ENCODE measurements at places on chromosomes 13 and 19. TPM values are rescaled to one million over a fixed set of nuclear protein-coding genes. Genes with fewer than 3 reads are reported as not detected.

GRIK5 gene
- 30.5 TPM for polyA plus RNA-seq

FRY gene
- polyA plus RNA-seq: 51.2 TPM

LIM2 gene
- 0.60 TPM for polyA plus RNA-seq

ZNF135 gene
- 31.6 TPM for polyA plus RNA-seq

ZNF93 gene
- polyA plus RNA-seq: 16.6 TPM

GRCh38 chr19:2362970-2363300 is 2.9 kb downstream of the TMPRSS9 start:
- DNase-seq: no peak

DNA sequence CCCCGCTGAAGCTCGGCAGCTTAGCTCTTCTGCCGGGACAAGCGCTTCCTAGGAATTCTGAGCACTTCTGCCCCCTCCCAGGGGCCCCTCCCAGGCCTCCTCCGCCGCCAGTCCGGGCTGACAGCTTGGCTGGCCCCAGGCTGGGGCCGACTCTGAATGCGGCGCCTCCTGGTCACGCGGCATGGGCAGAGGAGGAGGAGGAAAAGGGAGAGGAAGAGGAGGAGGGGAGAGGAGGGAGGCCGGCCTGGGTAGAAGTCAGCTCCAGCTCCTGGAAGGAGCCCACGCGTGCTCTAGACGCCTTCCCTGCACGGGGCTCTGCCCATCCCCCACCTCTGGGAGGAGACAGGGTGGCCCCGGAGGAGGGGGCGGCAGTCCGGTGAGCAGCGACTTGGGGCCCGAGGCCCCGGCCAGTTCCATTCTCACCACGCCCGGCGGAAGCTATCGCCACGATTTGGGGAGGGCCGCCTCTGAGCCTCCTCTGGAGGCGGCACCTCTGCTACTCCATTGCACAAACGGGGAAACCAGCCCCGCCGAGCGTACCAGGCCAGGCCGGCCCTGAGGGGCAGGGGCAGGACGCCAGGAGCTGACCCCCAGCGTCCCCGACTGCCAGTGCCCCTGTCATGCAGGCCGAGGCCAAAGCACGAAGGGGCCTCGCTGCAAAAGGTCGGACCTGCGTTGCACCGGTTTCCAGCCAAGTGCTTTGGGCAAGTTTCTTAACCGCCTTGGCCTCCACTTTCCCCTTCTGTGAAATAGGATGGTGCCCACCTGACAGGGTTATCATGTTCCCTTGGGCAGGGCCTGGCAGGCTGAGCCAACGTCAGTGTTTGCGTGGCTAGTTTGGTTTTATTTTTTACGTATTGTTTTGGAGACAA is 31.6 kb downstream of the CCNE1 start:
- peak; percentile 57 for DNase-seq

DNA sequence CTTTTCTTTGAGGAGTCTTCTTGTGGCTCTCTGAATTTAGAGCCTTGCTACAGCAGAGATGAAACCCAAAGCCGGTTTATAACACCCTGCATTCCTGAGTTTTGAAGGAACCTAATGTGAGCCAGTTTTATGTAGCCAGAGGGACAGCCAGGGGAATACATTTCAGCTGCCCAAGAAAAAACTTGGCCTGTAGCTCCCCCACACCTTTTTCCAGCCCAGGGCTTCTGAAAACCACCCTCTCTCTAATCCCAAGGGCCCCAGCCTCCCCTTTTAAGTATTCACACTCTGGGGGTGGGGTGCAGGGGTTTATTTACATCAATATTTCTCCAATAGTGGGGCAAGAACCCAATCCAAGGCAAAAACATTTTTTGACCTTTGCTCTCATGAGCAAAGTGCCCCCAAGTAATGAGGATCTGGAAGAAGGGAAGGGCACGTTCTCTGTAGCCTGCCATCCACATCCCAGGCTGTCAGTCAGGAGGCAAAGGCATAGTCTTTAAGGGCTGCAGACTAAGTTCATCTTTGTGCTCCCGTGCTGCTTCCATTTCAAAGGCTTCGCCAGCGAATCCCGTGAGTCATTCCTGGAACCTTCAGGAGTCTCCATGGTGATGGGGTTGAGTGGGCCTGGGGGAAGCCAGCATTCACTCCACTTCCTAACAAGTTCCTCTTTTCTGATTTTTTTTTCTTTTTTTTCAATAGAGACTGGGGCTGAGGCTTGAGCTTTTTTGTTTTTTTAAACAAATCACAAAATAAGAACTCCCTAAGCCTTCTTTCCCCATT is 33.2 kb upstream of the MEDAG start:
- peak; percentile 51 for DNase-seq

GRCh38 chr19:35046461-35046860 is 4.9 kb downstream of the HPN start:
- no peak for DNase-seq

GRCh38 chr13:33525763-33526162 is 240.2 kb upstream of the STARD13 start:
- DNase-seq: no peak

DNA sequence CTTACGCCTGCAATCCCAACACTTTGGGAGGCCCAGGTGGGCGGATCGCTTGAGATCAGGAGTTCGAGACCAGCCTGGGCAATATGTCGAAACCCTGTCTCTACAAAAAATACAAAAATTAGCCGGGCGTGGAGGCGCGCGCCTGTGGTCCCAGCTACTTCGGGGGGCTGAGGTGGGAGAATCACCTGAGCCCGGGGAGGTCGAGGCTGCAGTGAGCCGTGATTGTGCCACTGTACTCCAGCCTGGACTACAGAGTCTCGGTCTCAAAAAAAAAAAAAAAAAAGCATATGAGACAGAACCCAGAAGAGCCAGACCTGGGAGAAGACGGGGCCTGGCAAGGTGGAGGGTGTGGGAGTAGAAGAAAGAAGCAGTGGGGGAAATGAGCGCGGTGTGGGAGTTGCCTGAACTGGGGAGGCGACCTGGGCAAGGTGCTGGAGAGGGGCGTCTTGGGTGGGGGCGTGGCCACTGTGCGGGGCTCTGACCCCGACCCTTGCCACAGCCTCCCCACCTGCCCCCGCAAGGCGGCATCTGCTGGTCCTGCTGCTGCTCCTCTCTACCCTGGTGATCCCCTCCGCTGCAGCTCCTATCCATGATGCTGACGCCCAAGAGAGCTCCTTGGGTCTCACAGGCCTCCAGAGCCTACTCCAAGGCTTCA is 533 bp downstream of the DKKL1 start:
- no peak for DNase-seq

DNA sequence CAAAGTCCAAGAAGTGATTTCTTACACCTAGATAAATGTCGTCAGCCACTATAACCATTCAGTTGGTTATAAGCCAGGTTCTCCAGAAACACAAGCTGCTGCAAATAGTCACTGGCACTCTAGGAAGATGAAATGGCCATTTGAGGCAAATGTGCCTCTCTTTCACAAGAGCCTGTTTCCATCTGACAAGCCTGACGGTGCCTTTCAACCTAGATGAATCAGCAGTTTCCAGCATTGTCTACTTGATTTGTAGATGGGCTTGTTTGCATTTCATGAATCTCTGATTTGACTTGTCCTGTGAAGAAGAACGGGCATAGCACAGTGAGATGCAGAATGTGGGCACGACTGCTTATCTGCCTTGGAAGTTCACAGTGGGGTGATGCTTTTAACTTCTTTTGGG is 327.2 kb downstream of the LMO7 start:
- no peak for DNase-seq

- peak; percentile 79 for DNase-seq
Observed at GRCh38 chr19:31943191-31943661, 402.2 kb upstream of the ZNF507 start.

DNA sequence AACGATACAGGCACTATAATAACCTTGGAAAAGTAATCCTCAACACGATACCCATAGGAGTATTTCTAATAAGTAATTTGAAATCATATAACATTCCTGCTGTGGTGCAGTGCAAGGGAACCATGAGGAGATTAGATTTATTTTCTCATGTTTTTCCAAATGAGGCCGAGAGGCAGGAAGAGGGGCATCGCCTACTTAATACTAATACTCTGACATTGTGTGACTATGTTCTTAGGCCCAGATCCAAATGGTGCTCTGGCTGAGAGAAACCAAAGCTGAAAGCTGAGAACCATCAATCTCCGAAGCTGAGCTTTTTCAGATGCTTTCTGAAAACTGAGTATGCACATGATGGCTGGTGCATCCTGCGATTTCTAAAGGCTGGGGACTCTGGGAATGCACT is 248.0 kb upstream of the MAB21L1 start:
- DNase-seq: peak; percentile 33

DNA sequence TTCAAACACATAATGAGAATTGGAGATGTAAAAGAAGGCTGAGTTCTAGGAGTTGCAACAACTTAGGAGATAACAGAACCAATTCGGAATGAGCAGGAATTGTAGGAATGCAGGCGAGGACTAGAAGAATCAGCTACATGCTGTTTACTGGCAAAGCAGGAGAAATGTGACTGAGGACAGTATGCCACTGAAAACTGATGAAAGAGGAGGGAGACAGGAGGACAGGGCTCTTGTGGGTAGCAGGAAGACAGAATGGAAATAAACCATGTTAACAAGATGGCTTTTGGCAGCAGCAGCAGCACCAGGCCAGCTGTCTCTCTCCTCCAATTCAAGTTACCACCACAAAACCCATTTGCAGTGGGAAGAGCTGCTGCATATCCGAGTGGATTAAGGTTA is 91.0 kb upstream of the SLC15A1 start:
- no peak for DNase-seq

DNA sequence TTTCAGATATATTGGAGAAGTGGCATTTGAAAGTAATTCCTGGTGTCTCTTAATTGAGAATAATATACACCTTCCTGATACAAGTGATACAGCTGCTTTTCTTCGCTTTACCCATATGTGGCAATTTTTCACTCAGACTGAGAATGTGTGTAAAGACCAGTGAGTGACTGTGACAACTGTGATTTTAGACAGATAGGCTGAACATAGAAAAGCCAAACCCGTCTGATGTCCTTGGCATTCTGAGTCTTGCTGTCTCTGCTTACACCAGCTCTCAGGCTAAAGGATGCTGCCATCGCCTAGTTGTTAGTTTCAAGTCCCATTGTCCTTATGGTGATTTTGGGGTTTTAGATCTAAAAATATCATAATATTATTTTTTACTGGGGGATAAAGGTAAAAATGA is 492.6 kb downstream of the RFC3 start:
- DNase-seq: no peak

- DNase-seq: no peak
Observed at GRCh38 chr19:38270587-38271167, 6.3 kb downstream of the SPINT2 start.

DNA sequence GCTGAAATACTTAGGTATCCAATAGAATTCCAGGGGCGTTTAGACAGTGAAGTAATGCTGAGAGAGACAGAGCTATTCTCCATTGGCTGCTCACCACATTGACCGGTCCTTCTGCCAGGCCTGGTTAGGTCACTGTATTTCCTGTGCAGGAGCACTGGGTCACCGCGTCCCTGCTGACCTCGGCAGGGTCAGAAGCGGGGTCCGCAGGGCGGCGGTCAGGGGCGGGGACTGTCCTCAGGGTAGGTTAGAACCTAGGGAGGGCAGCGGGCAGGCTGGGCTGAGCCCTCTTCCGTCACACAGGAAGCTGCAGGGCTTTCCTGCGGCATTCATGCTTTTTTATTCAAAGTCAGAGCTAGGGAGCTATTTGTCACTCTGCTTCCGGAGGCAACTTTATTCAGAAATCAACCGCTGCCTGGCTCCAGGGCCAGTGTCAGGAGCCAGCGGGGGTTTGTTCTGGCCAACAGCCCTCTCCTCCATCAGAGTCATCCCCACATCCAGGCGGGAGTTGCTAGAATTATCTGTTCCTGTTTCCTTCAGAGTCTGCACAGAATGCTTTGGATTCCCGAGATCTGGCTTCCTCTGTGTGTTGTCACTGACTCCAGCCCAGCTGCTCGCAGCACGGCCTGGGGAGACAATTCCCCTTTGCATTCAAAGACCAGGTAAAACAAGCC is 81.2 kb upstream of the WASF3 start:
- DNase-seq: peak; percentile 26

DNA sequence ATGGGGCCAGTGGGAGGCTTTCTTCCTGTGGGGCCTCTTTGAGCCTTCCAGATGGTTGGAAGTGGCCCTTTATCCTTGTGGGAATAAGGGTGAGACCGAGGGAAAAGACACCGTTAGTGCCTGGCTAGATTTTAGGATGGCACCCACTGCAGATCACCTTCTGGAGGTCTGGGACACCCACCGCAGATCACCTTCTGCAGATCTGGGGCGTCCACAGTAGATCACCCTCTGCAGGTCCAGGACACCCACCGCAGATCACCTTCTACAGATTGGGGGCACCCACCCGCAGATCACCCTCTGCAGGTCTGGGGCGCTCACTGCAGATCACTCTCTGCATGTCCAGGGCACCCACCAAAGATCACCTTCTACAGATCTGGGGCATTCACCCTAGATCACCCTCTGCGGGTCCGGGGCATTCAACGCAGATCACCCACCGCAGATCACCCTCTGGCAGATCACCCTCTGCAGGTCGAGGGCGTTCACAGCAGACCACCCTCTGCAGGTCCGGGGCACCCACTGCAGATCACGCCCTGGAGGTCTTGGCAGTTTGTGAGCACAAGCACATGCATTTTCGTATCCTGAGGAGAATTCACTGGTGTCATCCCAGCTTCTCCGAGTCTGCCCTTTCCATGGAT is 153.4 kb upstream of the TSHZ3 start:
- DNase-seq: no peak

GRCh38 chr19:1206150-1206863 is 729 bp downstream of the STK11 start:
- no peak for DNase-seq

DNA sequence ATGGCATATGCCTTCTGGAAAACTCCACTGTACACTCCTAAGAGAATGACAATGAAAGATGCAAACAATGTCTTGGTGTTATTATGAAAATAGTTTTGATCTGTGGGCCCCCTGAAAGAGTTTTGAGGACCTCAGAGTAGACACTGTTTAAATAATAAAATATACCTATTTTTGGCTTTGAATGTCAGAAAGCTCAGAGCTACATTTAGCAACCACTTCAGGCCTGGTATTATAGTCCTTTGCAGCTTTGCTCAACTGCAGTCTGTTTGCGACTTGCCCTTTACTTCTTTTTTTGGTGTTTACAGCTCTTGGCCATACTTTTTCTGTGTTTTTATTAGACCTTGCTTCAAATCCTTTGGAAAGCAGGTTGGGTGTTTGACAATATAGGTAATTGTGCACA is 5.8 kb upstream of the UBE2L5 start:
- no peak for DNase-seq

DNA sequence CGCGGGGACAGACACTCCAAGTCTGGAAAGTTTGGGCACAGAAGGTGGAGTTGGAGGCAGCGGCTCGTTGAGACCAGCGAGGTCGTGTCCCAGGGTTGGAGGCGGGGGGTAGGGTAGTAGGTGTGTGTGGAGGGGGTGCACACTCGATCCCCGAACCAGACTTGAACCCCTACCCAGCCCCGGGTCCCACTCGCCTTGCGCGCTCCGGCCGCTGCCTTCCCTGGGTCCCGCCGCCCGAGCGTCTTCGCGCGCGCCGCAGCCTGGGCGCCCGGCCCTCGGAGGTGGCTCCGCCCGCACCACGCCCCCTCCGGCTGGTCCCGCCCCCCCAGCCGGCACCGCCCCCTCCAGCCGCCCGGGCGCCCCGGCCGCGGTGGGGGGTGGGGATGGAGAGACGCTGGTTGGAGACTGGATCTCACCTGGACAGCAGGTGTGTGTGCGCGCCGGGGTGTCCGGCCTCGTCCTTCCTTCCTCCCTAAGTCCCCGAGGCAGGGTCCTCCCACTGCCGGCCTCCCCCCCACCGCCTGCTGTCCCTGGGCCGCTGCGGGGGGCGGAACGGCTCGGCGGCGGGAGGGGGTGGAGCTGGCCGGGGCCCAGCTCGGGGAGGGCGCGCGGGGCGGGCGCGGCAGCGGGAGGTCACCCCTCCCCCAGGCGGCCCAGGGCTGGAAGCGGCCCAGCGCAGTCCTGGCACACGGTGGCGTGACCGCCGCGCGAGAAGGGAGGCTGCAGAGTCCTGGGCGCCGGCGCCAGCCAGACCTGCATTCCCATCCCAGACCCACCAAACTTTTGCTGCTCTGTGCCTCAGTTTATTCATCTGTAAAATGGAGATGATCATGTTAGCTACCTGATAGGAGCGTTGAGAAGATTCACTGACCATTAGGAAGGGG is at the start of gene KANK2:
TSS of gene KANK2 (minus strand) at position 255 of the 884 bp plus-strand sequence. CDS start 3,034 bp downstream, outside the sequence.
- peak; percentile 87 for DNase-seq

Measured in renal pelvis (tissue), 12 donors.